Stimulated activated naive CD4-positive, alpha-beta T cell treated with Interleukin-2 at 50 U/mL for 16 hours (primary cell): ENCODE measurements at places on chromosomes 7 and 10.

GRCh38 chr7:36638140-36638539 is 86.2 kb downstream of the AOAH start:
- no peak for DNase-seq

DNA sequence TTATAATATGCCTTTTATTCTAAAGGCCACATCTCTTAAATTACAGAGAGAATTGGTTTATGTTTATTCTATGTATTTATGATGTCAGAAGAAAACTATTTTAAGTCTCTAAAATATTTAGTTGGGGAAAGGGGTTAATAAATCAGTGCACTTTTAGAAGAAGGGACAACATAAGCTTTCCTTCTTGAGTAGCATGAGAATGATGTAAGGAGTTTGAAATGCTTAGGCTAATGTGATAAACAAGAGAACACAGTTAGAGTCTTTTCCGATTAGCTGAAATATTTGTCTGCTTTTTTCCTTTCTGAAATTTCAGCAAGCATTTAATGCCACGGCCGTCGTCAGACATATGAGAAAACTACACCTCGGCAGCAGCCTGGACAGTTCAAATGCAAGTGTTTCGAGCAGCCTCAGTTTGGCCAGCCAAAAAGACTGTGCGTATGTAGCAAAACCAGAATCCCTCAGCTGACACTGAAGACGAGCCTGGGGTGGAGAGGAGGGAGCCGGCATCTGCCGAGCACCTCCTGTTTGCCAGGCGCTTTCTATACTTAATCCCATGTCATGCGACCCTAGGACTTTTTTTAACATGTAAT is 176.2 kb downstream of the CCDC3 start:
- no peak for DNase-seq

GRCh38 chr7:79361214-79361613 is 92.3 kb downstream of the MAGI2 start:
- no peak for DNase-seq

DNA sequence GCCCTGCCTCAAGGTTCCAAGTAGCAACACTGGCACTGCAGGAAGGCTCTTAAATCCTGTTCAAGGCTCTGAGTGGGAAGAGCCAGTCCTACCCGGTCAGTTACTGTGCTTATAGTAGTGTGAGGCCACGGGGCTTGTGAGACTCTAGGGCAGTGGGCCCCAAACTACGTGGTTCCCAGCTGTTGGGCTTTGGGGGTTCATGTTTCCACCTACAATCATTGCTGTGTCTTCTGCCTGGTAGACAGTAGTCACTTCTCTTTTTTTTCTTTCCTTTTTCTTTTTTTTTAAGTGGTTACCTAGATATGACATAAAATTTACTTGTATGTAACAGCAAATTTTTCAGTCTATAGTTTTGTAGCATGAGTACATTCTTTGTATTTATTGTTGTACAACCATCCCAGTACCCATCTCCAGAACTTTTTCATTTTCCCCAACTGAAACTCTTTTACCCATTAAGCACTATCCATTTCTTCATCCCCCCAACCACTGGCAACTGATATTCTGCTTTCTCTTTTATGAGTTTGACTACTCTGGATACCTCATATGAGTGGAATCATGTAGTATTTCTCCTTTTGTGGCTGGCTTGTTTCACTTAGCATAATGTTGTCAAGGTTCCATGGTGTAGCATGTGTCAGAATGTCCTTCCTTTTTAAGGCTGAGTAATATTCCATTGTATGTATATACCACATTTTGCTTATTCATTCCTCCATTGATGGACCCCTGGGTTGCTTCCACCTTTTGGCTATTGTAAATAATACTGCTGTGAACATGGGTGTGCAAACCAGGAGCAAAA is 7.7 kb downstream of the UBTD1 start:
- no peak for DNase-seq

DNA sequence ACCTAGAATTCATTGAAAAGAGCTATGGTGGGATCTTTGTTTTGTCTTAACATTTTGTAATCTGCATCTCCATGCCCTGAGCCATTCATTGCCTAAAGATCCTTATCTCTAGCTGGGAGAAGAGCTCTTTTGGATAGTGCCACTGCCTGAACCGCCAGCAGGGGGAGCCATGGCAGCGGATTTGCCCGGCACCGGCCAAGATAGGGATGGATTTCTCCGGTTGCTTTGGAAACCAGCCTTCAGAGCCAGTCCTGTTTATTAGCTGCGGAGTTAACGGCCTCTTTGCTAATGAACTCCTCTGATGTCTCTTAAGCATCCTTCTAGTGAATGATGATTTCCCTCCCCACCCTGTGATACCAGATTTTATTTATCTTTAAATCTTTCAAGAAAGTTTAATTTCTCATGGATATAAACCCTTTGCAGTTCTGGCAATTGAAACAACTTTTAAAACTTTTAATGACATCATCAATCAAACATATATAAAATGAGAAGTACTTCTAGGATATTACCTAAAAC is 58.2 kb upstream of the LYZL2 start:
- DNase-seq = peak; percentile 66

DNA sequence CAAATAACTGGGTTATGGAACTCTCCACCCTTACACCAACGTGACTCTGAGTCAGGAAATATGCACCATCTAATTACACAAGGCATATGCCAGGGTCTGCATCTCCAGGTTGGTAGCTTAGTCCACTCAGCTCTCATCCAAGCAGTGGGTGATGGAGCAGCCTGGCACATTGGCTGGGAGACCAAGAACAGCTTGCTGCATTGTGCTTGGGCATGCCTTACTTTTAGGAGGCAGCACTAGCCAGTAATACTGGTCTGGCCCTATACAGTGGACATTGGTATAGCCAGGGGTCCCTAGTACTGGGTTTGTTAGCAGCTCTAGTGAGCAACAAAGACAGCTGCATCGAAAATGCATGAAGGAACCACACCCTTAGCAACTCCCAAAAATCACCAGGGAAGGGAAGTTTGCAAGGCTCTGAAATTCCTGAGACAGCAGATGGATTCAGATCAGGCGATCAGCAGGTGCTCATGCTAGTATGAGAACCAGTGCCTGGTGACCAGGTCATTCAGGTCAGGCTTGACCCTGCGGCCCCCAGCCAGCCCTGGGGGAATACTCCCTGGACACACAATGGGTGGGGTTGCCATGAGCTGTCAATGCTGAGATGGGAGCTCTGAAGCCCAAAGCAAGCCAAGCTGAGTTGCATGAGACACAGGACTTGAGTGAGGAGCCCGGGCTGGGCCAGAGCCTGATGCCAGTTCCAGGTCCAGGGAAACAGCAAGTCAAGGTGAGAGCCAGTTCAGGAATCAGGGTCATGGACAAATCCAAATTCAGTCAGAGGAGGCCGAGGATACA is 217.9 kb upstream of the ZMIZ1 start:
- no peak for DNase-seq

DNA sequence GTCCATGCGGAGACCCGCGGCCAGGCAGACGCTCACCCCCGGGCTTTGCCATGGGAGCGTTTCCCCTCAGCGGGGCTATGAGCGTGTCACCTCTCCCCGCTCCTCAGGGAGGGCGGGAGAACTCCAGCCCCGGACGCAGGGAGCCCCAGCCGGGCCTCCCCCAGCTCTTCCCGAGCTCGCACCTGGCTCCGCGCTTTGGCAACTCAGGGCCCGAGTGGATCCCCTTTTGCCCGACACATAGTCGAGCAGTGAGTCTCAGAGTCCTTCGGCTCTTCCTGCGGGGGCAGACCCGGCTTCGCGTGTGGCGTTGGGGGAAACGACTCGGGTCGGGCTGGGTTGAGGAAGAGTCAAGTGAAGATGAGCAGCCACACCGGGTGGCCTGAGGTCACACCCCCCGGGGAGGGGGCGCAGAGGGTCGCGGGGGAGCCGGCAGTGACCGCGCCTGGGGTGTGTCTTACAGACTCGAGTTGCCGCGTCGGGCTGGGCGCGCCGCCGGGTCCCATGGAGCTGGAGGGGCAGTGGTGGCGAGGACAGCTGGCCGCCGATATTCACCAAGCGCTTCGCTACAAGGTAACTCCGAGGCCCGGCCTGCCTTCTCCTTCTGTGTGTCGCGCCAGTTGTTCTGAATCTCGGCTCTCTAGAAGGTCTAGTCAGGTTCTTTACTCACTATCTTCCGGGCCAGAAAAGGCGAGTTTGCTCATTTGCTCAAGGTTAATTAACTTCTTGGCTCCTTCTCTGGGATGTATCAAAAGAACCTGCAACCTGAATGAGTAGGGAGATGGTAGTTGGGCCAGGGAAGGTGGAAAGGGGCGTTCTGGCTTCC is 721 bp downstream of the CCNJ start:
- DNase-seq = peak; percentile 50
